ENCODE measurements at places on chromosomes 6 and 20.

- DNase-seq: no peak
These were observed 46.6 kb downstream of the MOXD1 start for GRCh38 chr6:132354517-132355167.

- no peak for DNase-seq
These were observed 38.3 kb upstream of the QKI start for GRCh38 chr6:163376187-163376586.

- DNase-seq: peak; percentile 74
These were observed 102.6 kb downstream of the IBTK start for GRCh38 chr6:82144852-82145340.

DNA sequence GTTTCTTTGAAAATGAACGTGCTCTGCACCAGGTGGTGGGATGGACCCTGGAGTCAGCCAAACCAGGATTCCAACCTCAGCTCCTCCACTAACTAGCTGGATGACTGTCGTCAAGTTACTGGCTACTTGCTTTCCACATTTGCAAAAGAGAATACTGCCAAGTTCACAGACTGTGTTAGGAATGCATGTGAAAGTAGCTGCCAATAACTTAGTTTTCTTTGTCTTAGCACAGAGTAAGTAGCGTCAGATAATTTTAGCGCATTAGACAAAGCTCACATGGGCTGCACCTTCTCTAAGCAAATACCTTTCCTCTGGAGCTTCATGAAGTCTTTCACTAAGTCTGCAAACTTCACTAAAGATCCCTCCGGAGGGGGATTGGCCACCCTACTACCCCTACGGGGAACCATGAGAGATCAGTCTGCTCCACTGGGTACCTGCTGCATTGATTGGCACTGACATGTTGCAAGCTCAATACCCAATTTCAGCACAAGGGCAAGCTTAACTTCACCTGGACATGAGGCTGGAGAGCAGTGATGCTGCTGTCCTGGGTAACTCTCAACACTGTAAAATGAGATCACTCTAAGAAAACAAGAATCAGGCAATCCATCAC, 113.9 kb downstream of the MBOAT1 start:
- DNase-seq: no peak

DNA sequence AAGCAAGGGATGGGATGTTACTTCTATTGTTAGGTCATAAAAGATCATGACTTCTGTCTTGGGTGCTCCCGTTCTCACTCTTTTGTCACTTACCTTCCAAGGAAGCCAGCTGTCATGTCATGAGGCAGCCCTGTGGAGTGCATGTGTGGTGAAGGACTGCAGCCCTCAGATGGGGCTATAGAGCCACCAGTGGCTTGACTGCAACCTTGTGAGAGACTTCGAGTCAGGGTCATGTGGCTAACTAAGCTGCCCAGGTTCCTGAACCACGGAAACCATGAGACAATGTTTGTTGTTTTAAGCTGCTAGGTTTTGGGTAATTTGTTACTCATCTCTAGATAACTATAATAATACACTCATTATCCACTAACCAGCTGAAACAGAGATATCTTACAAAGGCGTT, 477.1 kb downstream of the BTBD3 start:
- DNase-seq: peak; percentile 51

DNA sequence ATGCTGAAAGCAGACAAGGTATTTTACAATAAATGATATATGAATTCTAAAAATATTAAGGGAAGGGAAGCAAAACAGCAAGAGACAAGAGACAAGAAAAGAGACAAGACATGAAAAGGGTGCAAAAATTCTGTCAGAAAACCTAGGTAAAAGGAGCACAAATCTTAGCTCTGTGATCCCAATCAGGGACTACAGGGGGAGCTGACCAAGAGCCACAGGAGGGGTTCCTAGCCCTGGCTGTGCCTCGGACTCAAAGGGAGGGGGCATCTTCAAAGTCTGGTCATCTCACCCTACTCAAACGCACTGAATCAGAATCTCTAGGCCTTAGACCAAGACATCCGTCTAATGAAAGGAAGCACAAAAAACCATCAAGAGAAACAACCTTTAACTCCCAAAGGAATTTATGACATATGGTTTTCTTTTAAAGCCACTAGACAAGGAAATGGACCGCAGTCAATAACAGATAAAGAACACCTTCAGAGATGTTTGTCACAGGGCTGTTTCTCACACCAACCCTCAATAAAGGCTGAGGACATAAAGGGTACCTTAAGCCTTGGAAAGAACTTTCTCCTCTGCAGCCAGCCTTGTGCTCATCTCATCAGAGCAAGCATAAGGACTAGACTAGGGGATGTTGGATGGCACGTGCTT, 130.4 kb upstream of the CDYL start:
- DNase-seq: no peak

DNA sequence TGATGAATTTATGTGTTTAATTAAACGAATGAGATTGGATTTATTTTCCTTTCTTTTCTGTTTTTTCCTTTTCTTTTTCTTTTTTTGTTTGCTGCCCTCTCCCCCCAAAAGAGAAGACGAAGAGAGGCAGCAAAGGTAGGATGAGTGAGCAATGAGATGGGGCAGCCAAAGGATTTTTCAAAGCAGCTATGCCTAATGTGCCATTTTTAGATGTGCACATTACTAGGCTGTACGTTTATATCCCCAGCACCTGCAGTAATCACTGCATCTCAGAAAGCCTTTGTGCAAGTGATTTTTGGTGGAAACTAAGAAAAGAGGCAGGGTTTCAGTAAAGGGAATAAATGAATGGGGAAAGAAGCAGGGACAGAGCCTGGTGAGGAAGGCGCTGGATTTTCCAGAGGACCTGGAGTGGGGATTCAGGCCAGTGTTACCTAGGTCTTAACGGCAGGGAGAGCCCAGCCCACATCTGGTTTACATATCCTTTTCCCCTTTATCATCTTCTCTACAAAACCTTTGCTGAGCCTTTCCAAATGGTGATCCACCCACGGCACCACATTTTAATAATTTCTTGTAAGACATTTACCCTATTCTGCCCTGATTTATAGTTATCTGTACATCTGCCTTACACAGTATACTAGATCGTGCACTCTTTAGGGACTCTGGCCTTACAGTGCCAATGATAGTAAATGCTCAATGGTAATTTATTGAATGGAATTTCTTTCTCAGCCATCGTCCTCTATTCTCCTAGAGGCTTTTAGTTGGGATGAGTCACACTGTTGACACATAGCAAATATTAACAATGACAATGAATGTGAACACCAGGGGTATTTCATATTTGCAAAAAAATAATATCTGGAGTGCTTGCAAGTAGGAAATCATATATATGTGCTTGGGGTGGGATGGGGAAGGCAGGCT, 38.3 kb upstream of the ATXN1 start:
- DNase-seq: no peak
